ENCODE measurements at places on chromosomes 1 and 21.

DNA sequence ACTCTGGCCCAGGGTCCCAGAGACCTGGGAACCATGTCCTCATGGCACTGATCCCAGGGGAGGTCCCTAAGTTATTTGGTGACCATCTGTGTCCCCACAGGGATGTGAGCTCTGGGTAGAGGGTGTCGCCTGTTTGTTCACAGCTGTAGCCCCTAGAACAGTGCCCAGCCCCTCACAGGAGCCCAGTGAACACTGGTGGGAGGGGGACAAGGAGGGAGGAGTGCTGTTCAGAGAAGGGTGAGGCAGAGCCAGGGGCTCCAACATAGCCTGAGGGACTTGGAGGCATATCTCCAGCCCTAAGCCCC lies 450.4 kb downstream of the MATN1 start:
- no peak for DNase-seq

- DNase-seq, result no peak
These were observed 263.4 kb downstream of the NPHP4 start for GRCh38 chr1:5728663-5729355.

DNA sequence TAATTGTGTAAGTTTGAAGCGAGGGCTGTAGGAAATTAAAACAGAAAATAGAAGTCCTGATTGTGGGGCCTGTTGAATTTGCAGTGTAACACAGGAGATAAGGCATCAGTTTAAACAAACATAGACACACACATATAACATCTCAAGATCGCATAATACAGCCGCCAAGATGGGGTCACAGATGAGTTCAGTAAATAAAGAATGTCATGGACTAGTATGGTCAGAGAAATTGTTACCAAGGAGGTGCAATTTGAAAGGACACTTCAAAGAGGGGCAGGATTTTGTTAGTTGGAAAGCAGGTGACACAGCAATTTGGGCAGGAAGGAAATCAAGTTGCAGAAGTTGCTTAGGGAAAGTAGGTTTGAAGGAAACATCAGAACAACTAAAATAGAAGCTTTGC lies 450.0 kb downstream of the USP25 start:
- no peak for DNase-seq

DNA sequence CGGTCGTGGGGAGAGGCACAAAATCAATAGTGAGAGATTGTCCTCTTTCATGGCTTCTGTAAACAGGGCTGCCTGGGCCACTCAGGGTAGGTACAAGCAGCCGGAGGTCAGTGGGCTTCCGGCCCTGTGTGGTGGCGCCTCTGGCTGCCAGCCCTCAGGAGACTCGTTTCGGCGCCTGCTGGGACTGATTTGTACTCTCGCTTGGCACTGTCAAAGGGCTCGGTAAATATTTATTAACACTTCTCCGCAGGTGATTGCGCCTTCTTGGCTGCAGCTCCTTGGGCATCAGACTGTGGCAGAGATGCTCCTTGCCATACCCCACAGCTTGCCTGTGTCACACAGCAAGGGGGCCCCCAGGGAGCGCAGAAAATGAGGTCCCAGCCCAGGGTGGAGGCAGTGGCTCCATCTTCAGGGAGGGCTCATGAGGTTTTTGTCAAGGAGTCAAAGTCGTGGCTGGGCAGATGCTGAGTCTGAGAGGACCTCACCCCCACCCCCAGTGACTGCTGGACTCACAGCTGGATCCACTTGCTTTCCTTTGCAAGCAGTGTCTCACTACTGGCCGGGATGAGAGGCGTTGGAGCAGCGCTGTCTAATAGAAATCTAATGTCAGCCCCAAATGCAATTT lies 262.5 kb downstream of the GRIK3 start:
- DNase-seq, result no peak

GRCh38 chr1:211192227-211192626 lies 58.3 kb upstream of the KCNH1 start:
- no peak for DNase-seq

DNA sequence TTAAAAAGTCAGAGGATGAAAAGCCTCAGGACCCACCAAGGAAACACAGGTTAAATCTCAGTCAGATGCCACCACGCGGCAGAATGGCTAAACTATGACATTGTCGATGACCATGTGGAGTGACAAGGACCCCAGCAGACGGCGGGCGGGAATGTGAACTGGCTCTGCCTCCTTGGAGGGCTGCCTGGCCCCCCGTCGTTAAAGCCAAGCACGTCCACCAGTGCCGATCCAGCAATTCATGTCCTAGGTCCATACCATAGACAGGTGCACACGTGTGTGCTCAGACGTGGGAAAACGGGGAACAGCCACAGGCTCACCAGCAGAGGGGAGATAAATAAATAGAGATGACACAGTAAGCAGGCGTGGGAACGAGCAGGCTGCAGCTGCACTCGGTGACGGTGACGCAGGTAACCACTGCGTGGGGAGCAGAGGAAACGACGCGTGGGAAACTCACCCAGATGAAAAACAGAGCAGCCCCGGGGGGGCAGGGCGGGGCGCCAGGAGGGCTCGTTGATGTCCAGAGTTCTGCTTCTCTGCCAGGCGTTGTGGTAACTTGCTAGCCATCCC lies 28.3 kb upstream of the PCBP3 start:
- no peak for DNase-seq

DNA sequence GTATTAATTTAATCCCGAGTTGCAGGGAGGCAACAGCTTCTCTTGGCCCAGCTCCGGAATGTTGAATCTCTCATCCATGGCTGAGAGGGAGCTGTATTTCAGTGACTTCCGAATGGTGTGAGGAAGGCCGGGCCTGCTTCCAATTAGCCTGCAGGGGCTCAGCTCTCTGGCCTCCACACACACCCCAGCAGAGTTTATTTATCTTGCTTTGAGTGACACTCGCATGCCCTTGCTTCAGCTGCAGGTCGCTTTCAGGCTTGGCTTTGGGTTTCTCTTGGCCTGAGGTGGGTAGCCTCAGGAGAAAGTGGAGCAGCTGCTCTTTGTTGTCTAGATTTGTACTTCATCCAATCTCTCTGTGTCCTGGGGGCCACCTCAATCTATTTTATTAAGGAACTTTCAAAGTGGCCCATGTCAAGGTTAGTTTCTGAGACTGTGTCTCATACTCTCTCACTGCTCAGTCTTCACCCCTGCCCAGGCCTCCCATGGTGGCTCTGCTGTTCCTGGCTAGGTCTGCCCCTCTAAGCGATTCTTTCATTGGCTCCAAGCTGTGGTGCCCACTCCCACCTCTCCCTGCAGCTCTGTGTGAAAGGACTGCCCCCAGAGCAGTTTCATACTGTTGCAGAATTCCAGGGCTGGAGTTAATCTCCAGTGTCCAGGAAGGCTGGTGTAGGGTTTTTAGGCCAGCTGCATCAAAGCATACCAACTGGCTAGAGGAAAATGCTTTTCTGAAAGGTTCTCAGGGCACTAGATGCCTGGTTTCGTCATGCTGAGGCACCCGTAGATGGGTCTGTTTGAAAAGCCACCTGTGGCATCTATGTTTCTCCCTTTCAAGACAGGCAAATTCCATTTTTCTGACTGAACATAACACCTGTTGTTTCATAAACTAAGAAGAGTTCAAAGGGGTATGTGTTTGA lies 153.5 kb downstream of the PLXNA2 start:
- DNase-seq, result no peak

DNA sequence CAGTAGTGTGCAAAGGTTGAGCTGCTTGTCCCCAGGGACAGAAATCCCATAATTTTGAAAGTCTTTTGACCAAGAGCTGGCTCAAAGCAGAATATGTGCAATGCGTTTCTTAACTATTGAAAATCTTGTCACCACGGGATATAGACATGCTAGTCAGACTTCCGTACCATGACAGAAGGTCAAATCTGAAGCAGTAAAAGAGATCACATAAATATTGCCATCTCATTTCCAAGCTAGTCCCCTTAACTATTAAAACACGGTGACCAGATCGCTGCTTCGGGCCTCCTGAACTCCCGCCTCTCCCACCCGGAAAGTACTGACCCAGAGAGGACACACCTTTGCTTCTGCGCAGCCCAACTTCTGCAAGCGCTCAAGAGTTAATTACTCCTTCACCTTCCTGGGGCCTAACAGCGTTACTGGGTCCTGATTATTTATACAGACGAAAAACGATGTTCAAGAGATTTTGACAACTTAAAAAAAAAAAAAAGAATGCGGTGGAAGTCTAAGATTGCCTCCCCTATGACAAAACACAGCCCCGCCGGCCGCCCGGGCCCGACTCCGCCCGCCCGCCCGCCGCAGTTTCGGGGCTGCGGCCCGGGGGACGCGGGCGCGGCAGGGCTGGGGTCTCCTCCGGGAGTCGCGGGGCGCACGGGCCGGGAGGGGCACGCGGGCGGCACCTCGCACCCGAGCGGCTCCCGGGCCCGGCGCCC lies 692 bp downstream of the SORT1 start:
- DNase-seq, result no peak

GRCh38 chr1:241096982-241097381 lies 260.0 kb downstream of the RGS7 start:
- DNase-seq, result no peak

- DNase-seq, result no peak
These were observed 2.2 kb downstream of the OR10Z1 start for GRCh38 chr1:158607296-158607695.

DNA sequence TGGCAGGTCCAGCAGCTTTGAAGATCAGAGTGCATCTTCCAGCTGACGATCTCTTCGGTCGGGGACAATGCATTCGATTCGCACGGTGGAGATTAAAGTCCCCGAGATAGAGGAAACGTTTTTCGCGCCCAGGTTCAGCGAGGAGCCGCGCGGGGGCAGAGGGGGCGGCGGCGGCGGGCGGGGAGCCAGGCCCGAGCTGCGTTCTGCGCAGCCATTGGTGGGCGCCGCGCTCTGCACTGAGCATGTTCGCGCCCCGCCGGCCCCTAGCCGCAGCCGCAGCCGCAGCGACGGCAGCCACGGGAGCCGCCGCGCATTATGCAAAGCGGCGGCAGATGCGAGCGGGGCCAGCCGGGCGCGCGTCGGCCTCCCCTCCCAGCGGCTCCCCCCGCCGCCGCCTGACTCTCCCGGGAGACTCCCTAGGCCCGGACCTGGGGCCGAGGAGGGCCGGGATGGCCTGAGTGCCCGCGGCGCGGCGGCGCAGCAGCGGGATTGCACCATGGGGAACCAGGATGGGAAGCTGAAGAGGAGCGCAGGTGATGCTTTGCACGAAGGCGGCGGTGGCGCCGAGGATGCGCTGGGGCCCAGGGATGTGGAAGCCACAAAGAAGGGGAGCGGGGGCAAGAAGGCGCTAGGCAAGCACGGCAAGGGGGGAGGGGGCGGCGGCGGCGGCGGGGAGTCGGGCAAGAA lies at the start of gene FMN2:
FMN2 (plus strand) TSS at position 270 of the 687 bp plus-strand sequence; CDS start at position 497, 227 bp downstream.
- DNase-seq, result peak; percentile 49

- peak; percentile 58 for DNase-seq
These were observed 100.0 kb upstream of the EDEM3 start for GRCh38 chr1:184854496-184855140.

GRCh38 chr1:110383251-110383990 lies 7.4 kb downstream of the SLC16A4 start:
- no peak for DNase-seq

- DNase-seq, result no peak
These were observed 56.2 kb downstream of the ENAH start for GRCh38 chr1:225596736-225597135.

DNA sequence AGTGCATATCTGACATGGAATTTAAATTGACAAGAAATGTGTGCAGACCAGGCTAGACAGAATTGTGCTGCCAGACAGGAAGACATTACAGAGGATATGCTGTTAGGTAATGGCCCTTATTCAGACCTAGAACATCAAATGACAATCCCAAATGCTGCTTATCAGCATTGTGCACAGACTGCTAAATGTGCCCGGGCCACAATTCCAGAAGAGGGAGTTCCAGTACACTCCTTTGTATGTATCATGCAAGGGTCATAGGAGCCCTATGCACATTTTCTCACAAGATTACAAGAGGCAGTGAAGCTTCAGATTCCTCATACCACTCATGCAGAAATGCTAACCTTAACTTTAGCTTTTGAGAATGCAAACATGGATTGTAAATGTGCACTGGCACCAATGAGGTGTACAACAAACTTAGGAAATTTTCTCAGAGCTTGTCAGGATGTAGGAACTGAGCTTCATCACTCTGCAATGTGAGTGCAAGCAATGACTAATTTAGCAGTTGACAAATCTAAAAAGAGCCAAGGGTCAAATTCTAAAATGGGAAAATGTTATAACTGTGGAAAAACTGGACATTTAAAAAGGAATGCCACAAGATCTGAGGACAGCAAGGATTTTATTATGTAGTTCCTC lies 273.5 kb downstream of the COL11A1 start:
- no peak for DNase-seq

GRCh38 chr1:21573971-21574465 lies 64.8 kb downstream of the ALPL start:
- DNase-seq, result peak; percentile 89

DNA sequence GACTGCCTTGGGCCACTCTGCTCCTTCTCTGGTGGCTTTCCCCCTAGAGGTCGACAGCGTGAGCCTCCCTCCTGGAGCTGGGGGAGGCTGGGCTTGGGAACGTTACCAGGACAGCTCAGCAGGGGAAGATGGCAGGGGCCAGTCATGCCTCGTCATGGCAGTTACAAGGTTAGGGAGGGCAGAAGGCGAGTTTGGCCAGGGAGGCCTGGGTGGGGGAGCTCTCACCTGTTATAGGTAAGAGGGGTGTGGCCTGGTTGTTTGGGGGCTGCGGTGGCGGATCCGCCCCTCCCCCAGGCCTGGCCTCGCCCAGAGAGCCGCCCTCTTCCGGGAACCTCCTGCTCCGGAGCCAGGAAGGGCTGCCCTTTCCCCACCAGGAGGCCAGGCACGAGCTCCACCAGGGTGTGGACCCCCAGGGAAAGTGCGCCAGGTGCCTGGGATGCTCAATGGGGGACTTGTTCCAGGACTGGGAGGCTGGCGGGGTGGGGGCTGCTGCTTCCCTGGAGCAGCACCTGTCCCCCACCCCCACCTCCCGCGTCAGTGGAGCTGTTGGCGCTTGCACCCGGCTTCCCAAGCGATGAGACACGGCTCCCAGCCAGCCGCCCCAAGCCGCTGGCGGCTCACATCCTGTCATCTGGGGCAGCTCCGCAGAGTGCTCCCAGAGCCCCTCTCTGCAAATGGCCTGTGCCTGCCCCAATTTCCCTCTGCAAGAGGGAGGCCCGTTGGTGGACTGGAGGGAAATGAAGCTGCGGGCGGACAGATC lies 23.6 kb upstream of the PKP1 start:
- no peak for DNase-seq

GRCh38 chr1:5913078-5913845 lies 79.0 kb downstream of the NPHP4 start:
- no peak for DNase-seq

- DNase-seq, result no peak
These were observed 106.6 kb upstream of the ACTRT2 start for GRCh38 chr1:2914702-2915101.

- DNase-seq, result no peak
These were observed 11.4 kb upstream of the BCAR3 start for GRCh38 chr1:93692983-93693591.

All from NCI-H187 (cell line).